Ecto neural progenitor cell (in vitro differentiated cells): ENCODE measurements at places on chromosomes 6 and 20.

DNA sequence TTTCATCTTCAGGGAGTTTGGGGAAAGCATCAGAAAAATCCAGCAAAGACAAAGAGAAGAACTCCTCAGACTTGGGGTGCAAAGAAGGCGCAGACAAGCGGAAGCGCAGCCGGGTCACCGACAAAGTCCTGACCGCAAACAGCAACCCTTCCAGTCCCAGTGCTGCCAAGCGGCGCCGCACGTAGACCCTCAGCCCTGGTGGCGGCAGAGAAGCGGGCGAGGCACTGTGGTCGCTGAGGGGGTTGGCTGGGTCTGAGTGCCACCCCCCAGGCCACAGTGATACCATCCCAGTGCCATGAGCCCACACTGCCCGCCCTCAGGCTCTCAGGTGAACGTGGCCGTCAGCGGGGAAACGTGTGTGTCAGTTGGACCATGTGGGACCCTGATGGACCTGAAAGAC is 3.2 kb downstream of the MRGBP start:
- no peak for DNase-seq

GRCh38 chr20:46683011-46683667 is 6.1 kb downstream of the TP53RK start:
- no peak for DNase-seq

DNA sequence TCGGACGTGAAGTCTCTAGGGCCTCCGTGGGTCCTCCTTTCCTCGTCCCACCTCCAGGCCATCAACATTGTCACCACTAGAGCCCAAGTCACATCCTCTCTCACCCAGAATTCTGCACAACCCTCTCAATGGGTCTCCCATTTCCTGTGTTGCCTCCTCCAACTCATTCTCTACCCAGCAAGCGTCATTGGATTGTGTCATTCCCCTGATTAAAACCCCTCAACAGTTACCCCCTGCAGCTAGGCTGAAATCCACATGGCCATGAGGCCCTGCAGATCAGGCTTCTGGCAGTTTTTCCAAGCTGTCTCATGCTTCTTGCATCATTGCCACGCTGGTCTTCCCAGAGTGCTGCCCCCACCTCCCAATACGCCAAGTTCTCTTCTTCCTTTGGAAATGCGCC is 12.9 kb upstream of the FAM210B start:
- DNase-seq, result no peak

DNA sequence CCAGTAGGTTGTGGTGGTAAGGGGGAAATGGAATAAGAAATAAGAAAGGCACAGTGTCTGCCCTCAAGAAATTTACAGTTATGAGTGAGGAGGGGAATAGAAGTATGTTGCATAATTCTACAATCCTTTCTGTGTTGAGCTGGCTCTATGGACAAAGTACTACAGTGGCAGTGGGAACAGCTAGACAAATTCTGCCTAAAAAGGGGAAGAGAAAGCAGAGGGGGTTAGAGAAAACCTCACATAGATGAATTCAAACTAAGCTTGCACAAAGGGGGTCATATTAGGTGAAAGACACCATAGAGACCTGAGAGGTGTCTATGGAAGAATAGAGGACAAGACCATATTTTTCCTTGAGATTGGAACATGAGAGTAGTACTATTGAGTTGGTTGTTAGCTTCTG is 146.9 kb upstream of the VGLL2 start:
- no peak for DNase-seq

- no peak for DNase-seq
Observed at GRCh38 chr20:36672991-36673390, 27.0 kb upstream of the SLA2 start.

DNA sequence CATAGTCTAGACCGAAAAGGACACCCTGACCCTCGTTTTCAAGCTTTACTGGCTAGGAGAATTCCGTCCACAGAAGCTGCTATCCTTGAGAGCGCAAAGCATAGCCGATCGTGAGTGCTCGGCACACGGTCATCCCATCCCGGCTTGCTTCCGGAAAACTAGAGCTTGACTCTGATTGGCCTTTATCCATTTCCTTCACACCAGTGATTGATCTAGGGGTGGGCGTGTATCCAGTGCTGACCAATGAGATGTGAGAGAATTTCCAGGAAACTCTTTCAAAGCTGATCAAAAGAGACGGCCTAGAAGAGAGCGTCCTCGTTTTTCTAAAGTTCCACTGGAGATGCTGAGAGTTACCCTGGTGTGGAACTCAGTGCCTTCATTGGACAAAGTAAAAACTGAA is 41.0 kb upstream of the NFATC2 start:
- DNase-seq, result no peak

GRCh38 chr20:32365564-32365963 is 7.4 kb downstream of the ASXL1 start:
- no peak for DNase-seq
